Osteoblast (primary cell): ENCODE measurements at places on chromosomes 3 and 15.

DNA sequence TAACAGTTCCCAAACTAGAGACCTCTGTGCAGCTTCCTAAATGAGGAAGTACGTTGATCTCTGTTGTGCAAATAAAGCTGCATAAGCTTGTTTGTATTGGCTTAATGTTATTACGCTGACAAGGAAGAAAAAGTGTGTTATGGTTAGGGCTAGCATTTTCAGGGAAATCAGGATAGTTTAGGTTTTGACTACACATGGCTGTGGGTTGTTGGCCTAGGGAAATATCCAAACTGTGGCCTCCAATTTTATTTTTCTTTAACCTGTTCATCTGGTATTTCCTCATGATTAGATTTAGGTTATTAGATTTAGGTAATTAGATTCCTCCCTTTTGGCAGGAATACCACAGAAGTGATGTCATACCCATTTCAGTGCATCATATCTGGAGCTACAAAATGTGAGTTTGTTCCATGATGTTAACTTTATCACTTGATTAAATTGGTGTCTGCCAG is 8.7 kb upstream of the MCCC1 start:
- DNase-seq, result peak; percentile 80

DNA sequence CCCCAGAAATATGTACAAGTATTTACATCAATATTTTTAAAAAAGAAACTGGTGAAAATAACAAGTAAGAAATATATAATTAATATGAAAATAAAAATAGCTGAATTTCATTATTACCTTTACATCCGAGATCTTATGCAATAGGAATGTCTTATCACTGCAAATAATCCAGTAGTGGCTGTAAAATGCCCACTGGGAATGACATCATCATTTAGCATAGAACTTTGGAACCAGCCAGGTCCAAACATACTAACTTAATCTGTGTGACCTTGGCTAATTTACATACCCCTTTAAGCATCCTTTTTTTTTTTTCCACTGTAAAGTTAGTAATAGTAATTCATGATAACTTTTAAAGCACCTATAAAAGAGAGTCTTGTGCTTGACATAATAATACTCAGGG is 611.7 kb downstream of the ZIC1 start:
- DNase-seq, result no peak

- DNase-seq, result no peak
Observed at GRCh38 chr3:33829720-33830119, 31.3 kb downstream of the PDCD6IP start.

GRCh38 chr3:182138393-182138792 is 426.7 kb downstream of the SOX2 start:
- DNase-seq, result no peak

- no peak for DNase-seq
Observed at GRCh38 chr3:109899925-109900324, 562.6 kb upstream of the DPPA4 start.

DNA sequence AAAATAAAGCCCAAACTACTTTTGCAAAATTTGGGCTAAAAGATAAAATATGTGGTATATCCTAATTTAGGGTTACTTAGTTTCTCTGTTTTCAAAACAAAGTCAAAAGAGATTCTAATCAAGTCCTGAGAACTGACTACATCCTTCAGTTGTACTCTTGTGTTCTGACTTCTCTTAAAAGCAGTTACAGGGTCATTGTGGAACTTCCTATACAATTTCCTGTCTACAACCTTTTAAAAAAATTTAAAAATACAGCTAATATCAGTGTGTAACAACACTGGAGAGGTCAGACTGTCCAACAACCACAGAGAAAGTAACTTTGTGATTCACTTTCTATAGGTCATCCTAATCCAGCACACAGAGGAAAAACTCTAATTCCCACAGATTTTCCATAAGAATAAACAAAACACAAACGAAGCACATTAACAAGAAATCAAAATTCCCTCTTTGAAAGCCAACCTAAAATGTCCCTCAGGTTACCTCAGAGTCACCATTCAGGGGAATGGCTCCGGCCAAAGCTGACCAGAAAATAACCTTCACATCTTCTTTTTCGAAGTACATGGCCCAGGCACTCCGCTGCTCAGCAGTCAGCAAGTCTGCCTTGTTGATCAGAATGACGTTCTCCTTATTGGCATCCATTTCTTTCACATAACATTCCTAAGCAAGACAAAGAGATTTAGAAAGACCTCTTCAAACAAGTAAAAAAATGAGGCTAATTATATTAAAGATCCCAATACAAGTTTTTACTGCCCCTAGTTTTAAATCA is 13.3 kb downstream of the LSG1 start:
- DNase-seq, result no peak

GRCh38 chr3:65877160-65877559 is 161.6 kb downstream of the MAGI1 start:
- DNase-seq, result peak; percentile 79

- DNase-seq, result no peak
Observed at GRCh38 chr3:106124818-106125217, 256.0 kb upstream of the CBLB start.

GRCh38 chr15:91384189-91384730 is 284.2 kb downstream of the SV2B start:
- no peak for DNase-seq

DNA sequence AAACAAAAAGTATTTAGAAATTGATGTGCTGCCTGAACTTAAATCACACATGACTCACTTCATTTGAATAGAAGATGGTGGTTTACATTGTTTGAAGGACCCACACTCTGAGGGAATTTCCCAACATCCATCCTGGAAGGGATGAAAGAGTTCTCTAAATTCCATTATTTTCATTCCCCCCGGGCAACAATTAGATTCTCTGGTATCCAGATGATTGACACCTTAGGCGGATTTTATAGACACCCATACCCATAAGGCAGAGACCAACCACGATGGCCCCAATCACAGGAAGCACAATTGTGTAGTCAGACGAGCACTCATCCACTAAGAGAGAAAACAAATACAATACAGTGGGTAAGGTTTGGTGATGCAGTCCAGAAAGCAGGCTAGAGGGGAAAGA is 24.6 kb upstream of the MCCC1 start:
- DNase-seq, result no peak

- no peak for DNase-seq
Observed at GRCh38 chr3:39133822-39134221, 19.6 kb downstream of the CSRNP1 start.

DNA sequence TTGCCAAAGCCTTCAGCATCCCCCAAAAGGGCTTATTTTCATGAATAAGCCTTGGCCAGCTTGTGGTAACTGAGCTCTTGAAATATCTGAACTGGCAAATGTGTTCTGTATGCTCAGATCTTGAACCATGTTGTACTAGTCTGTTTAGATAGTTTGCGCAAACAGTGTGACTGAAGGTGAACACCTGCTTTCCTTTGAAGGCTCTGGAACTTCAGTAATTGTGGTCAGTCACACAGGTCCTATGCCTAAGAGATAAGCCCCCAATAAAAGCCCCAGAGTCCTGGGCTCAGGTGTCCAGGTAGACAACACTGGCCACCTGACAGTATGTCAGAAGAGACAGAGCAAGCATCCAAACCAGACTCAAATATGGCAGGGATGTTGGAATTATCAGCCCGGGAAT is 5.4 kb downstream of the TUBGCP5 start:
- DNase-seq, result no peak

DNA sequence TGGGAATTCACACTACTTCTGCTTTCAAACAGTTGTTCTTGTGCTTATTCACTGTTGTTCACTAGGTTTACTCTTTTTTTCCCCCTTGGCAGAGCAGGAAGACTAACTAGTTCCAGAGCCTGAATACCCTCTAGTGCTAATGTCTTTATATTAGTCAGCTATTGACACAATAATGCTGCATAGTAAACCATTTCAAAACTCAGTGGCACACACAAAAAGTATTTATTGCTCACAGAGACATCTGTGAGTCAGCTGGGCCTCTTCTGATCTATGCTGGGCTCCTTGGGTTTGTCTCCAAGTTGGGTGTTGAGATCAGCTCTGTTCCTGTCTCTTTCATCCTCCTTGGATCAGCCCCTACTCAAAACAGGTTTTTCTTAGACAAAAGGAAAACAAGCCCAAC is 51.1 kb downstream of the RSRC1 start:
- peak; percentile 13 for DNase-seq

GRCh38 chr3:151871639-151872468 is 1.6 kb upstream of the SUCNR1 start:
- DNase-seq, result no peak

DNA sequence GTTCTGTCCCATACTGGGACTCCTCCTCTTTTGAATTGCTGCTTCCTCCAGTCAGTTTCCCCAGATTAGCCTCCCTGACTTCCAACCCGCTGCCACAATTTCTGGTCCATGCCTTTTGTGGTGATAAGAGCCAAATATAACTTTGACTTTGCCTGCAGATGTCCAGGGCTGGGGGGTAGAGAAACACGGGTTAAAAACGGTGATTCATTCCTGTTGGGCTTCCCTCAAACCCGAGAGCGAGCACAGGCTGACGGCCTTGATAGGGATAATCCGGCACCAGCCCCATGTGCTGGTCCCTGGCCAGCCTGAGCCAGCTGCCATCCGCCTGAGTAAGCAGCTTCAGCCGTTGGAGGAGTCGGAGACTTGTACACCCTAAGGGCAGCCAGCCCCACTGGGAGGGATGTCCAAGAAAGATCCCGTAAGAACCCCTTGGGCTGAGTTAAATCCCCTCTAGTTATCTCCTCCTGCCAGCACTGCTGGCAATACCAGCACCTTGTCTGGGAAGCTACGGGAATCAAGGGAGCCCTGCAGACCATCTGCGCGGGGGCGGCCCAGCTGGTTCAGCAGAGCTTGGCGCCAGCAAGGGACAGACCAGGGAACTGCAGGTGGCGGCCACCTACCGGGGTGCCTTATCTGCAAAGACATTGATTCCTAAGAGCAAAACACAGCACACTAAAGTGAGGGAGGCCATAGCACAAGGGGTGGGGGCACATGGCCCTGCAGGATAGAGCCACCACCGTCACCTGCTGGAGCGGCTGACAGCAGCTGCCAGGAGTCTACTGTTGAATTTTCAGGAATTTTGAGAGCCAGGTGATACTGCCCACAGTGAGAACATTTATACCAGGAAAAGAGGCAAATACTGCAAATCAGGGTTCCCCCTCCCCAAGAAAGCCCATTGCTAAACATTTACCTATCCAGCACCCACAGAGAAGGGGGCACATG is 18.1 kb downstream of the CSPG4 start:
- peak; percentile 99 for DNase-seq

- DNase-seq, result no peak
Observed at GRCh38 chr3:167346171-167346570, 33.9 kb downstream of the ZBBX start.

DNA sequence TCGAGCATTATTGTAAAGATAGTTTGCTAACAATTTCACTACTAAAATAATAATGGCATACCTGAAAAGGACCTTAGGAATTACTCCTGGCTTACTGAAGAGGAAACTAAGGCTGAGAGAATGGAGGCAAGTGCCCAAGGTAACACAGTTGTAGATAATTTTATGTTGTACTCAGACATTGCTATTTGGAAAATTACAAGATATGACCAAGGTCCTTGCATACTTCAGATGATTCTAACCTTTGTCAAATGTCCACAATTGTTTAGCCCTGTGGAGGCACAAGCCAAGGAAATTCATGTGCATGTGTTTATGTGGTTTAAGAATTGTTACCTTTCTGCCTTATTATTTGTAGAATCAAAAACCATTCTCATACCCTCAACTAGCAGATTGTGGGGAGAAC is 105.7 kb downstream of the TUSC7 start:
- no peak for DNase-seq

DNA sequence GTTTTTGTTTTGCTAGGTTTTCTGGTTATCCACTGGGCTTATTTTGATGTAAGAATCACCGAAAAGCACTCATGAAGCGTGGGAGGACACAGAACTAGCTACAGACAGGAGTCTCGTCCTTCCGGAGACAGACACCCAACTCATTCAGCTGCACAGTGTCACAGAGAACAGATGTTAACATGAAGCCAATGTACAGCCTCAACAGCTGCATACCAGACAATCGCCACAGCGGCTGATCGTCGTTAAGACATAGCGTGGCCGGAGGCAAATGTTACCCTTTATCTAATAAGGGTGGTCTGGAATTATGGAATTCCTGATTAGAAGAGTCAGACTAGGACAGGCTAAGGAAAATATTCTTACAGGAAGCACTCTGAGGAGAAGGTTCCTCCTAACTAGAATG is 1.1 kb upstream of the PYGO1 start:
- peak; percentile 29 for DNase-seq

- peak; percentile 69 for DNase-seq
Observed at GRCh38 chr3:57889807-57890206, 118.4 kb upstream of the FLNB start.

- no peak for DNase-seq
Observed at GRCh38 chr3:105885256-105885655, 16.4 kb upstream of the CBLB start.

- peak; percentile 62 for DNase-seq
Observed at GRCh38 chr3:197083486-197083885, 53.9 kb upstream of the MELTF start.

DNA sequence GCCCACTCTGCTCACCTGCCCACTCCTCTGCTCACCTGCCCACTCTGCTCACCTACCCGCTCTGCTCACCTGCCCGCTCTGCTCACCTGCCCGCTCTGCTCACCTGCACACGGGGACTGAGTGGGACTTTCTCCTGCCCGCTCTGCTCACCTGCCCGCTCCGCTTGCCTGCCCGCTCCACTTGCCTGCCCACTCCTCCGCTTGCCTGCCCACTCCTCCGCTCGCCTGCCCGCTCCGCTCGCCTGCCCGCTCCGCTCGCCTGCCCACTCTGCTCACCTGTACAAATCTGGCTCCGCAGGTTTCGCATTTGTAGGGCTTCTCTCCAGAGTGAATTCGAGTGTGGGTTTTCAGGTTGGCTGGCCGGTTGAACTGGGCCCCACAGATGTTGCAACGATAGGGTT is 20.0 kb downstream of the BCL6 start:
- no peak for DNase-seq
